ENCODE measurements at places on chromosomes 5 and 9.
A peak's percentile ranks its signal among the peaks of the same experiment; 100 is the strongest.

DNA sequence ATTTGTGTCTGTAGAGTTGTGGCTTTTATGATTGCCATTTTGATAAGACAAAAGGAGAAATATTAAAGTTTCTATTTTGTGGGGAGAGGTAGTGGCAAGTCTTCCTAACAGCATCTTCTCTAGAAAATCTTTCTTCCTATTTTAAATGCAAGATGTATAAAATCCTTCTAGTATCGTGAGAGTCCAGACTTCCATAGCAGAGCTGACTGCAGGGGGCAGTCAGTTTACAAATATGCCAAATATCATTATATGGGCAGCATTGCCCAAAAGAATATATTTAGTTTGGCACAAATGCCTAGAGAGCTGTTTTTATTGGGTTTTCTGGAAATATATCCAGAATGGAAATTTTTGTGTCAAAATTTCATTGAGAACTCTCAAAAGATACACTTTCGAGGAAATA is 82.1 kb upstream of the ALDH1A1 start:
- DNase-seq: no peak

DNA sequence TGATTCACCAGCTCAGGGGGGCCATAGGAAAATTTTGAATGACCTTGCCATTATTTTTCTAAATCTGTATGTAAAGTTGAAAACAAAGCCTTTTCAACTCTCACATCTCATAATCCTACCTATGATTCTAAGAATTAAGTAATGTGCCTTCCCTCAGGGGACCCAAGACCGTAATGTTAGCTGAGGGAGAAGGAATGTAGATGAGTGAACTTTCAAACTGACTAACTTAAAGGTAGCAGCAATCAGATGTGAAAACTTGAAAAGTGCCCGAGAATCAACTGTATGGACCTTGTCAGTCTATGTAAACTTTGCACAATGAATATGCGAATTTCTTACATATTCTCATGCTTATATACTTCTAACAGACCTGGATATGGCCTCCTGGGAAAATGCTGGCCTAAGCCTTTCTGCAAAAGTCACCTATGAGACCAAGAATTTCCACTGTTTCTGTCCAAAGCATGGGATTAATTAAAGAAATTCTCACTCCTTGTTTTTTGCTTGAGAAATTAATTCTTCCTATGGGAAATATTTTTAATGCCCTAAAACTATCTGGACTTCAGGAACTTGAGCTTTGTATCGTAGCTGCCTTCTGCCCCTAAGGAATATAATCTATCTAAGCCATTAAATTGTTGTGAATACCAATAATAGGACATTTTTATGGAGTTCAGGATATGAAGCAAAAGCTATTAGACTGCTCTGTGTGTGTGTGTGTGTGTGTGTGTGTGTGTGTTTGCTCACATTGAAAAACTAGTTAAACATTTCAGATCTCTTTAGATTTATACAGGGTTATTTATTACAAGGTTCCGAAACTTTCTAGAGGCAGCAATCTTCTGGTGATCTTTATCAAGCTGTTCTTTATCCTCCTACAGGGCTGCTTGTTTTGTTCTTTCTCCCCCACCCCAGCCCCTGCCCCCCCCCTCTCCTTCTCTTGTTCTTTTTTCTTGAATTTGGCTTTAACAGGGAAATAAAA is 169.1 kb upstream of the CLINT1 start:
- DNase-seq: no peak

DNA sequence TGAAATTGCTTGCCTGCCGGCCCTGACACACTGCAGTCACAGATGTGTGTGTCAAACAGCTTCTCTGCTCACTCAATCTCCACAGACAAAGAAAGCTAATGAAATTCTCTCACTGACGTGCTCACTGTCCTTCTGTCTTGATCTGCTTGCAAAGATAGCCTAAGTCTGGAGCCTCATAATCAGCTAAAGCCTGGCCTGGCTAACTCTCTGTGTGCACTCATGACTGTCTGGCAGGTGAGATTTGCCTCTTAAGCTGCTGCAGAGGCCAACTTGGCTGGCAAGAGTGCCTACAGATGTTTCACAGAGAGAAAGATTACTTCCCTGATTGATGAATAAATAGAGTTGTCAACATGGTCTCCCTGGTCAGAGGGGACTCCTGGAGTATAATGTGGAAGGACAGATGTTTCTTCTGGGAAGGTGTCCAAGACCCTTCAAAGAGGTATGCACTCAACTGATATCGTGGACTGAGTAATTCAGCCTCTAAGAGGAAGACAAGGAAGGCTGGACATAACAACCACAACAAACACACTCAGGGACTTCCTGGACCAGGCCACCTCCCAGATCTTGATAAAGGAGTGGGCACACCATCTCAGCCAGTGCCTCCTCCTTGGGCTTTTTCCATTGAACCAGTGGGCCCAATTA is 362.0 kb downstream of the SPOCK1 start:
- no peak for DNase-seq

DNA sequence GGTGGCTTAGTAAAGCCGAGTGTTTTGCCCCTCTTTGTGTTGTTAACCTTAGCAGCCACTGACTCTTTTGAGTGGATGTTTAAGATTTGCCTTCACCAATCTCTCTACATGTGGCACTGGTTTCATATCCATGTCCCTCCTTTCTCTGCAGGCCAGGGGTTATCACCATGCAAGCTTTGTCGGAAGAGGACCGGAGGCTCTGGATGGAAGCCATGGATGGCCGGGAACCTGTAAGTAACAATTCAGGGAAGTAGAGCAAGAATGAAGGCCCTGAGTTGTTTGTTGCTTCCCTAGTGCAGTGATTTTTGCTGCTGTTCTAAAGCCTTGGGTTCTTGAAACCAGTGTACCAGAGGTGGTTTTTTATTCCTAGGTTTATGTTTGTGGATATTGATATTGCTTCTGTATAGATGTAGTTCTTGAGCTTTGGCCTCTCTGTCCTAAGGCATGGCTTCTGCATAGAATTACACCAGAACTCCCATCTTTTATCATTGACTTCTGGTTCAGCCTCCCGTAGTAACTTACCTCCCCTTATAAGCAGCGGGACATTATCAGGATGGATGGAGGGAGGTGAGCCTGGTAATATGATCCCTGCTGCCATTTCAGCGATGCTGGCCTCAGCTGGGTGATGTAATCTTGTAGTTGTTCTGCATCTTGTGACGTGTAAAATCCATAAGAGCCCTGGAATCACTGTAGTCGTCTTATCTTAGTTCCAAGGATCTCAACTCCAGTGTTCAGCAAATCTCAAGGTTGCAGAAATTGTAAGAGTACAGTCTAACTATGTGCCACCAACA is 161.9 kb downstream of the ARHGAP26 start:
- no peak for DNase-seq

DNA sequence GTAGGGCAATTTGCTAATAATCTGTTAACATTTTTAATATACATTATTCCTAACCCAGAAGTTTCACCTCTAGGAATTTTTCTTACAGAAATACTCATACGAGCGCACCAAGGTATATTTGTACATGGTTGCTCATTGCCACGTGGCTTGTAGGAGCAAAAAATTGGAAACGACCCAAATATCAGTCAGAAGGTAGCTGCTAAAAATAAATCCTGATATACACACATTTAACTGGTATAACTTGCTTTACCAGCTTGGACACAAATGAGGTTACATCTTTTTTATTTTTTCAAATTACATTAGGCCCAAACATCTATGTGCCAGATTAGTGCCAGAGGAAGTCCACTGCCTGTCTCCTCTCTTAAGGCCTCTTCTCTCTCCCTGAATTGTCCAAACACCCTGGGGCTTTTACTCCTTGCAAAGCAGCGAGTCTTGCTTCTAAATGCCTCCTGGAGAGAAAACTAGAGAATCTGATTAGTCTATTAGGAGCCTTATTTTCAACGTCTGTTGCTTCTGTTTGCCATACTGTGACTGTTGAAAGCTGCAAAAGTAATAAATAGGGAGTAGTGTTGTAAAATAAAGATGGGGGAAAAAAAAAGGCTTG is 92.0 kb upstream of the SSBP2 start:
- DNase-seq: no peak

GRCh38 chr9:109912082-109912582 is 132.1 kb downstream of the PALM2AKAP2 start:
- no peak for DNase-seq

- no peak for DNase-seq
Measured at GRCh38 chr9:90894986-90895687, 93.5 kb downstream of the SYK start.

DNA sequence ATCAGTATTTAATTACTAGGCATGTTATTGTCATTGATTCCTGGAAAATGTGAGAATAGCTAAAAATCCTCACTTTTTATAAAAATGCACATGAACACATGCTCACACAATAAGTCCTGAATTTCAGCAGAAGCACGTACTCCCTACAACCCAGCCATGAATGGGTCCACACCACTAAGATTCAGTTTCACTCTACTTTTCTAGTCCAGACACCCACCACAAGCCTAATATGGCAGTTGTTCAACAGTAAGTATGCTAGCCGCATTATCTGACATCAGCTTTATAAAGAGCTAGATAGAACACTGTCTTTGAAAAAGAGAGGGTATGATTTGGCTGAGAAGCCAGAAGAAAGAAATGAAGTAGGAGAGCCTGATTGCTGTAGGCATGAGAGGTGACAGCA is 639.3 kb downstream of the BRINP1 start:
- DNase-seq: no peak

- no peak for DNase-seq
Measured at GRCh38 chr5:111932628-111933027, 175.6 kb upstream of the NREP start.

- DNase-seq: no peak
Measured at GRCh38 chr5:113507601-113508000, 5.9 kb upstream of the YTHDC2 start.

GRCh38 chr5:38527475-38527874 is 29.0 kb downstream of the LIFR start:
- DNase-seq: no peak

DNA sequence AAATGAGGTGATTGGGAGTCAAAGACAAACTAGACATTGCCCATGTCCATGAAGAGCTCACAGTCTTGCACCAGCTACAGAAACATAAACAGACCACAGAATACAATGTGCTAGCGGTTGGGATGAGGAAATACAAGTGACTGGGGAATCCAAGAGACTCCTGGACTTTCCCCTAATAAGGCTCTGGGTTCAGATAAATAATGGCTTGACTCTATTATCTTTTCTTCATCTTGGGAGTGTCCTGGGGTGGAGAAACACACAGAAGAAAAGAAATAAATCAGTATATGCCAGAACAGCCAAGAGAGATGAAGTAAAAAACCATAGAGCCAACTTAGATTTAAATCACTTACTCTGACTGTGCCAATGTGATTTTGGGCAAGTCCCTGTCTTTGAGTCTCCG is 227.8 kb downstream of the PAPPA start:
- no peak for DNase-seq

DNA sequence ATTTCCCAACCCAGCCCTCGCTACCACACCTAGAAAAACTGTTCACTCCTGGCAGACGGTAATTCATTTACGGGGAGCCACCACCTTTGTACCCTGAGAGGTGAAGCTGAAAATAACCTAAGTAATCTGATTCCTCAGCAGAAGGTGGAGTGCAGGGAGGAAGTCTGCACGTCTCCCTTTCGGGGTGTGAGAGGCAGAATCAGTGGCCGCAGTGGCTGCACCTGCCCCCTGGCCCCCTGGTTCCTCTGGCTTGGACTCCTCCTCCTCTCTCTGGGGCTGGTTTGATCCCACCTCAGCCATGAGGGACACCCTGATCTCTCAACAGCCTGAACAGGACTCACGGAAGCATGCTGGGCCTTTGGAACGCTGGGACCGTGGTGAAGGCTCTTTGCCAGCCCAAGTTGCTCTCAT is 10.5 kb downstream of the TMEM174 start:
- no peak for DNase-seq

DNA sequence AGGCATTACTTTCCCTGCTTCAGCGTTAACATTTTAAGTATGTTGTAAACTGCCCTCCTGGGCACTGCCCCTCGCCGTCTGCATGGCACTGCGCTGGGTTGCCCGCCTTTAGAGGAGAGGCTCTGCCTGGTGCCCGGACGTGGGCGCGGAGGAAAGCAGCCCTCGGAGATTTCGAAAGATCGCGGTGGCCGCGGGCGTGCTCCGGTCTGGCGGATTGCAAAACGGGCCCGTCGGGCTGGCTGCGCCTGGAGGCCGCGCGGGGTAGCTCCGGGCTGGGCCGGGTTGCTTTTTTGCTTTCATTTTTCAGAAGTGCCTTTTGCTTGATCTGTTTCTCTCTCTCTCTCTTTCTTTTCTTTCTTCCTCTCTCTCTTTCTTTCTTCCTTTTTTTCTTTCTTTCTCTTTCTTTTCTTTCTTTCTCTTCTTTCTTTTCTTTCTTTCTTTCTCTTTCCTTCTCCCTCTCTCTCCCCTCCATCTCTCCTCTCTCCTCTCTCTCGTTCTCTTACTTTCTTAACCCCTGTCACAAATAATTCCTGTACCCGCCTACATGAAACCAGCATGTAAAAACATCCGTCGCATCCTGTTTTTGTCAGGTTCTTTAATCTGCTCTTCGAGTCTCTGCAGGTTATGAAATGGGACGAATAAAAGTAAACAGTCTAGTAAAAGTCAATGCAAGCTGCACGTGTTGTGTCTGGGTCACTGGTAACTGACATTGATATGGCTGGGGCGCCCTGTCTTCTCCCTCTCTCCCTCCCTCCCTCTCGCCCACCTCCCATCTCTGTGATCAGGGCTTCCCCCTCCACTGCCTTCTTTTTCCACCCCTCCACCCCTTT is 1.7 kb downstream of the FST start:
- peak; percentile 52 for DNase-seq

DNA sequence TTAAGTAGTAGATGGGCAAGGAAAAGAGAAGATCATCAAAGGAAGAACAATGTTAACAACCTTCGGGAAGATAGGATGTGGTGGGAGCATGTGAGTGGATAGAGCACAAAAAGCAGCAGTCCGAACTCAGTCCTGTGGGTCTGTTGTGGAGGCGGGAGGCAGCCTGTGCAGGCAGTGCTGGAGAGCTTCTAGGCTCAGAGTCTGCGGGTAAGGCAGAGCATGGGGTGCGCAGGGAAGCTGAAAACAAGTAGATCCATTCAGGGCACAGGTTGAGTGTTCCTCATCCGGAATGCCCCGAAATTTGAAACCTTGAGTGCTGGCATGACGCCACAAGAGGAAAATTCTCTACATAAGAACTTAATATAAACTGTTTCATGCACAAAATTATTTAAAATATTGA is 84.9 kb downstream of the PPIC start:
- DNase-seq: no peak

DNA sequence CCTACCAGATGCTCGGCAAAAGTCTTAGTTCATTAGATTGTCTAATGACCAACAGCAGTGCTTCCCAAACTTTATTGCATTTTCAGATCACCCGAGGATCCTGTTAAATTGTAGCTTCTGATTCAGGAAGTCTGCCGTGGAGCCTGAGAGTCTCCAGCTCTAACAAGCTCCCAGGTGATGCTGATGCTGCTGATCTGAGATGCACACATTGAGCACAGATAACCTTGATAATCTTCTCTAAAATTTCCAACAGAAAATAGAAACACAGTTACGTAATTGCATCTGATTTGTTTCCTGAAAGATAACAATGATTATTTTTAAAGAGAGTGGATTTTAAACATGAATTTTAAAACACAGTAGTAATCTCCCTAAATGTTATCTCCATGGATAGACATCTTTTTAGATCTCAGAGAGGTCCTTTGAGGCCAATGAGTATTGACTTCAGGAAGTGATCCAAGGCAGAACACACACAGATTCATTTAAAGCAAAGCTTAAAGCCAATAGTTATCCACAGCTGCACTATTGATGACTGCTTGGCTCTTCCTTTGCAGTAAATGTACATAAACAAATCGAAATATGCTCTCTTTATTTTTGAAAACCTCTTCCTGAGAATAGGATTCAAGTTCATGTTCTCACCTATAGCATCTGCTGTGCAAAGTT is 122.8 kb upstream of the TNPO1 start:
- no peak for DNase-seq

All from CD4-positive, alpha-beta T cell treated with Interleukin-12 subunit alpha and Interleukin-12 subunit beta, for 1 hour (primary cell).